ENCODE measurements at places on chromosomes 4 and X.

- DNase-seq, result no peak
Measured at GRCh38 chrX:116930311-116930710, 467.5 kb upstream of the CT83 start.

DNA sequence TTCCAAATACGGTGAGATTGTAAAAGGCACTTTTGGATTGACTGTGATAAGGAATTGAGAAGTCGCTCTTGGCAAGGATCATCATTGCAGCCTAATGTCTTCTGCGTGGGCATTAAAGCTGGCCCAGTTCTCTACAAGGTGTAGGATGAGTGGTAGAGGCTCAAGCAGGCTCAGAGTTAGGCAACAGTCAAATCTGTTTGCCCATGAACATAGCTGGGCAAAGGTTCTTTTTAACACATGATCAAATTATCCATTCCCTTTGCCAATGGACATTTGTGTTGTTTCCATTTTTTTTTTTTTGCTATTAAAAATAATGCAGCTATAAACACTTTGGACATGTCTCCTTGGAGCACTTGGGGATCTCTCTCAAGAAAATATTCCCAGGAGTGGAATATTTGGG, 229.1 kb upstream of the FAT1 start:
- no peak for DNase-seq

DNA sequence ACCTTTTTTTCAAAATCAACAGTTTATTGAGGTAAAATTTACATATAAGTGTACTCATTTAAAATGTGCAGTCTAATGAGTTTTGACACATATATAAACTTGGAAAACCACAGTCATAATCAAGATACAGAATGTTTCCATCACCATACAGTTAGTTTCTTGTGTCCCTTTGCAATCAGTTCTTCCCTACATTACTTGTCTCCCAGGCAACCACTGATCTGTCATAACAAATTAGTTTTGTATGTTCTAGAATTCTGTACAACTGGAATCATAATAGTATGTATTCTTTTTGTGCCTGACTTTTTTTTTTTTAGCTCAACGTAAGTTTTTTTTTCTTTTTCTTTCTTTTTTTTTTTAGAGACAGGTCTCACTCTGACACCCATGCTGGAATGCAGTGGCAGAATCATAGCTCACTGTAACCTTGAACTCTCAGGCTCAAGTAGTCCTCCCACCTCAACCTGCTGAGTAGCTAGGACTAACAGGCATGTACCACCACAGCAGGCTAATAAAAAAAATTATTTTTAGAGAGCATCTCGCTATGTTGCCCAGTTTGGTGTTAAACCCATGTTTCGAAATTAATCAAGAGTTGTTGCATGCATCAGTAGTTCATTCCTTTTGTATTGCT, 26.9 kb downstream of the ARFIP1 start:
- no peak for DNase-seq

DNA sequence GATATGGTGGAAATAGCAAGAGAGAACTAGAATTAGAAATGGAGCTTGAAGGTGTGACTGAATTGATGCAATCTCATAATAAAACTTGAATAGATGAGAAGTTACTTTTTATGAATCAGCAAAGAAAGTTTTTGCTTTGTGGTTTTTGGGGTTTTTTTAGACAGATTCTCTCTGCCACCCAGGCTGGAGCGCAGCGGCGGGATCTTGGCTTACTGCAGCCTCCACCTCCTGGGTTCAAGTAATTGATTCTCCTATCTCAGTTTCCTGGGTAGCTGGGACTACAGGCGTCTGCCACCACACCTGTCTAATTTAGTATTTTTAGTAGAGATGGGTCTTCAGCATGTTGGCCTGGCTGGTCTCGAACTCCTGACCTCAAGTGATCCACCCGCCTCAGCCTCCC, 23.7 kb upstream of the NEIL3 start:
- DNase-seq, result no peak

DNA sequence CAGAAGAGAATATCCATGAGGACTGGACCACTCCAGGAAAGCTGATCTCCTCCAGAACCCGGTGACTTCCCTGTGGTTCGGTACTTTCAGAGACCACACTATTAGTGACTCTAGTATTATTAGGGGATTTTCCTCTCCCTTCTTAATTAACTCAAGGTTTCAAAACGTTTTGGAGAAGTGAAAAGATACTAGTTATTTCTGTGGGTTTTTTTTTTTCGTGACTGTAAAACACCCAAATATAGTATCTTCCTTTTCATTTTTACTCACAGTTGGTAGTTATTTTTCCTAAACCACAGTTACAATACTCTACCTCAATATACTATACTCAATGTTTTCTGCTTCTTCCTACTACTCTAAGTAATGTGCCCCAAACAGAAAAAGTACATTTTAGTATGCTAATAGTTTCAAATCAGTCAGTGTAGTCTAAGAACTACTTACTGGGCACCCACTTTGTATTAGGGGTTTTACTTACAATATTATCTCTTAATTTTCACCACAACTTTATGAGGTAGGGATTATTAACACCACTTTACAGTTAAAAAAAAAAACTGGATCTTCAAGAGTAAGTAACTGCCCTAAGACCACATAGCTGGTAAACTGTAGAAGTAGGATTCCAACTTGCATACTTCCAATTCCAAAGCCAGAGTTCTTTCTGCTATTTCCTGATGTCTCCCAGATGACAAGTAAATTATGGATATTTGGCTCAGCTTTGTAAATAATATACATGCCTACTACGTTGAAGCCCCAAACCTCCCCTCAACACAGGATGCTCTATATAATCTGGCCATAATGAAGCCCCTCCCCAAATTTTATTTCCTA, 45.0 kb downstream of the SLC9A7 start:
- peak; percentile 60 for DNase-seq

DNA sequence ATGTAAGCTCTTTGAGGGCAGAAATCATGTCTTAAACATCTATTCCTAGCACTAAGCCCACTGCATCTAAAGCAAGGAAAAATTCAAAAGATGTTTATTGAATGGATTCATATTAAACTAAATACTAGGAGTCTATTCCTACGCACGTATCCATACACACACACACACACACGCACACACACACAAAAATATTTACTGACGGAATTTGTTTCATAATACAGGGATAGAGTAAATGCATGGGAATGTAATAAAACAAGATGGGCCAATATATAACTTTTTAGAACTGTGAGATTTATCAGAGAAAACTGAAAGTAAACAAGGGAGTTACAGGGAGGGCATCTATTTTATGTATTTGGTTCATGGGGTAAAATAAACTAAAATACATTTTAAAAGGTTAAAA, 57.6 kb downstream of the WDFY3 start:
- DNase-seq, result no peak

DNA sequence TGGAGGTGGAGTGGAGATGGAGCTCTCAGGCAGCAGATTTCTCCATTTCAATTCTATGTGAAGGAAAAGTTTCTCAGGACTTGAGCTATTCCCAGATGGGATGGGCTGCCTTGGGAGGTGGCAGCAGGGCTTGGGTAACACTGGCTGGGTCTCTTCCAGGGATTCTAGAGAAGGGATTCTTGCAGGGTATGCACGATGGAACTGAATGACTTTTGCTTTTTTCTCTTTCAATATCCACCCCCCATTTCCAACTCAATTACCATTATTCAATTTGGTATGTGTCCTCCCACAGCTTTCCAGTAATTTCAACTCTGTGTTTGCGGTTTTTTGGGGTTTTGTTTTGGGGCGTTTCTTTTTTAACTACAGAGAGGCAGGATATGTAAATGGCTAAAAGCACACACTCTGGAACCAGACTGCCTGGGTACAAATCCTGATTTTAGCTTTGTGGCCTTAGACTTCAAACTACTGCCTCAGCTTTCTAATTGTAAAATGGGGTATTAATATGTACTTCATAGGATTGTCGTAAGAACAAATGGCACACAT, 228.8 kb downstream of the EVC2 start:
- DNase-seq, result no peak

DNA sequence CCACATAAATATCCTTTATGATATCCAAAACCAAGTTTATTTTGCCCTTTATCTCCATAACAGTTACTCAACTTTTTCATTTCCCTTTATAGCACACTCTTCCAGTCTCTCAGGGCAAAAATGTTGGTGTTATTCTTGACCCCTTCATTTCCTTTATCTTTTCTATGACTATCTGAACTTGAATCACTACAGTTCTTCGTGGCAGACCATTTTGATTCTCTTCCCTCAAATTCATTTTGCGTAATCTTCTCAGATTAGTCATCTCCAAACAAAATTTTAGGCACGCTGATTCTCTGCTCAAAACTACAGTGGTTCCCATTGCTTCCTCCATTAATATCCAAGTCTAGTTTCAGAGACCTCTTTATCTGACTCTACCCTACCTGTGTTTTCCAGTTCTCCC, 26.1 kb downstream of the RUFY3 start:
- no peak for DNase-seq

DNA sequence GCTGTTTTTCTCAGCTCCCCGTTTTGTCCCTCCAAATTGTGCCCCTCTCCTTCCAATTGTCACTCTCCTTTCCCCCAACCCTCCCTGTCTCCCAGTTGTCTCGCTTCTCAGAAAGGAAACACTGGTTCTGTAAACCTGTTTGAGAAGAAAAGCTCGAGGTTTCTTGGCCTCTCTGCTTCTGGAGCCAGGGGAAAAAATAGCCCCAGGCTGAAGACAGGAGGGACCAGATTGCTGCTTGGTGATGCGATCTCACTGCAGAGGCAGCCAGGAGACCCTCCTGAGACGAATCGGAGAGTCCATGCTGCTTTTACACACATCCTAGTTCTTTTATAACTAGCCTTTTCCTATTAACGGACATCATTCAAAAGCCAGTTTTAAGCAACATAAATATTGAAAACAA, 21.2 kb downstream of the TRIML1 start:
- DNase-seq, result no peak

DNA sequence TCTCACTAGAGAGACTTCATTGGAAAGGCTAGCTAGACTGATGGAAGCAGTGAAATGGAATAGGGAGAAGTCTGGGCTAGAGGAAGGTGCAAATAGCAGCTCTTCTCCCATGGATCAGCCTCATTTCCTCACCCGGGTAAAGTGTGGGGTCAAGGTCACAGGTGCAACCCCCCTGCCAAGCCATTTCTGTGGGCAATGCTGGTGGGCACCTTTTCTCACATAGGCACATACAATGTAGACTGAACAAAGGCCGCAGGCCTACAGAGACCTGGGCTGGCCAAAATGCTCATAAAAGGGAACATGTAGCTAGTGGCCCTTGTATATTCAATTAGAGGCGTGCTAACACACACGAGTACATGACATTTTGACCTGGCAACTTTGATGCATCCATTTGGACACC, 71.5 kb upstream of the EFNB1 start:
- no peak for DNase-seq

- DNase-seq, result peak; percentile 26
Measured at GRCh38 chr4:72295966-72296557, 264.3 kb downstream of the NPFFR2 start.

DNA sequence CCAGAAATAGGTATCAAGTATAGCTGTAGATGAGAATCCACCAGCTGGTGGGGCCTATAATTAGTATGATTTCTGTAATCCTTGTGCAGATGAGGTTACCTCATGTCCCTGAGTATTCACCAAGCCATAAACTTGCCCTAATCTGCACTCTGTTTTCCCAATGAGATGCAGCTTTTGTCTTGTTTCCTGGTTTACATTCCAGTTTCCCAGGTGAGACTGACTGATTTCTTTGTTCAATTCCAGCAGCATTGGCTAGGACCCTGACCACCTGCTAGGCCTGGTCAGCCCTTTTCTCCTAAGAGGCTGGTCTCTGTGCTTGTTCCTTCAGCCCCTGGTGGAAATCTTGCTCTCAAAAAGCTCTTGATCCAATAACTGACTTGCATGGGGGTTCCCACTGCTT, 44.6 kb downstream of the GABRB1 start:
- DNase-seq, result no peak

DNA sequence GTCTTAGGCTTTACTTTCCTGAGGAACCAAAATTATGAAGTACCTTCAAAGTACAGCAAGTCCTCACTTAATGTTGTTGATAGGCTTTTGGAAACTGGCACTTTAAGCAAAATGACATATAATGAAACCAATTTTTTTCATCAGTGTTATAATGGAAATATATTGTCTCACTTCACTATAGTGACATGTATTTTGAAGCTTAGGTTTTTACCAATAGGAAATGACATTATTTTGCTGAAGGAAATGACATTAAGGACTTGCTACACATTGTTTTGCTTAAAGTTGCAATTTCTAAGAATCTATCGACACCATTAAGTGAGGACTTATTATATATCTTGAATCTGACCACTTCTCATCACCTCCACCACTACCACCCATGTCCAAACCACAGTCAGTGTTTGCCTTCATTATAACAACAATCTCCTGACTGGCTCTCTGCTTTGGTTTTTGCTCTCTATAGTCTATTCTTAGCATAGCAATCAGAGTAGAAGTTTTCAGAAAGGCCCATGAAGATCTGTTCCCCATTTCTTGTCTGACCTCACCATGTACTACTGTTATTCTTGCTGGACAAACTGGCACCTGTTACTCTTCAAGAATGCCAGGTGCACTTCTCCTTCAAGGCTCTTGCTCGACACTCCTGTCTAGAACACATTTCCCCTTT, 311.2 kb downstream of the BMPR1B start:
- DNase-seq, result no peak

DNA sequence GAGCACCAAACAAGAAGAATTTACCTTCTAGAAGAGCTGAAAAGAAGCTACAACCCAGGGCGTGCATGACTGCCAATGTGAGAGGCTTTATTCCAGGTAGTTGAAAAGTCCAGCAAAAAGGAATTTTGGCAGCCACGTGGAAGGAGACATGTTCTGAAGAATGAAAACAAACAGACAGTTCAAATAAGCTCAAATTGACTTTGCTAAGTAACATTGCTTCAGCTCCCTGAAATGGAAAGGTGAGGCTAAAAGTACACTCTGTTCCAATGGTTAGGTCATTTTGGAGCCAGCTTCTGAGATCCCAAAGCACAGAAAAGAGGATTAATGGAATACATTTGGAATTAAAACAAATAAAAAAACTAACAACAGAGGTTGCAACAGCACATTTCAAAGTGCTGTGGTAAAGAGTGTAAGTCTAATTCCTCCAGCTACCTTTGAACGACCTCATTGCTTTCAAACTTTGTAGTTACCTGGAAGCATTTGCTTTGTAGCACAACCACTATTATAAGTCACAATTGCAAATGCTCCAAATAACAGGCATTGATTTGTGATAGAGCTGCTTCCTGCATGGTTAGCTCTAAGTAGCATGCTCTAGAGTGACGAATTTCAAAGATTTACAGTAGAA, 405.3 kb upstream of the EDA2R start:
- DNase-seq, result no peak

- DNase-seq, result peak; percentile 92
Measured at GRCh38 chr4:112312610-112313239, 15.6 kb downstream of the ALPK1 start.

GRCh38 chr4:158316264-158316663, 106.0 kb downstream of the TMEM144 start:
- DNase-seq, result peak; percentile 10

GRCh38 chr4:110034026-110034393, 121.3 kb downstream of the EGF start:
- peak; percentile 79 for DNase-seq

Data from GM12865 (cell line).